ENCODE measurements at places on chromosomes 2 and 18. TPM values are rescaled to one million over a fixed set of nuclear protein-coding genes. Genes with fewer than 3 reads are reported as not detected.

KCNG2 gene
- not detected for total RNA-seq

FBXO15 gene
- 0.57 TPM for total RNA-seq

UGT1A1 gene
- total RNA-seq: not detected

CXXC1 gene
- 68.1 TPM for total RNA-seq

FRZB gene
- total RNA-seq: 0.35 TPM

E2F6 gene
- 4.1 TPM for total RNA-seq

SH3YL1 gene
- total RNA-seq: 134 TPM

SERPINB11 gene
- not detected for total RNA-seq

SLC19A3 gene
- total RNA-seq: 1.0 TPM

MGAT4A gene
- total RNA-seq: 57.0 TPM

STAM2 gene
- total RNA-seq: 18.3 TPM

SCYGR1 gene
- not detected for total RNA-seq

ABCG5 gene
- total RNA-seq: not detected

FEV gene
- 2.1 TPM for total RNA-seq

SLC16A14 gene
- 0.95 TPM for total RNA-seq

RTKN gene
- 29.7 TPM for total RNA-seq

PLB1 gene
- total RNA-seq: 0.44 TPM

- DNase-seq: no peak
Measured at GRCh38 chr2:205141381-205141780, 540.9 kb upstream of the NRP2 start.

DNA sequence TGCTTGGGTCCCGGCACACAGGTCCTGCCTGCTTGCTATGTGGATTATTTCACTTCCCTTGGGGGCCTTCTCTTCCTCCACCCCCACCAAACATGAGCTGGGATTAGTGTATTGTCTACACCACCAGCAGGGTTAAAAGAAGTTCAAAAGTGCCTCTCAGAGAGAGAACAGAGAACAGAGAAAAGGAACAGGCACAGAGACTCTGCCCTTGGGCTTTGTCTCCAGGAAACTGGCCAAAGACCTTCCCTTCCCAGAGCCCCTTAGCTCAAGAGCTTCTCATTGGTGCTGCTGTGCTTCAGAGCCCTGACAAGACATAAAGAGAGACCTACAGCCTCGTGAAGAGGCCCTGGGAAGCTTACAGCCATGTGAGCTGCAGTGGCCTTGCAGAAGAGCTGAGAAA lies 7.1 kb upstream of the FIGLA start:
- DNase-seq: no peak

DNA sequence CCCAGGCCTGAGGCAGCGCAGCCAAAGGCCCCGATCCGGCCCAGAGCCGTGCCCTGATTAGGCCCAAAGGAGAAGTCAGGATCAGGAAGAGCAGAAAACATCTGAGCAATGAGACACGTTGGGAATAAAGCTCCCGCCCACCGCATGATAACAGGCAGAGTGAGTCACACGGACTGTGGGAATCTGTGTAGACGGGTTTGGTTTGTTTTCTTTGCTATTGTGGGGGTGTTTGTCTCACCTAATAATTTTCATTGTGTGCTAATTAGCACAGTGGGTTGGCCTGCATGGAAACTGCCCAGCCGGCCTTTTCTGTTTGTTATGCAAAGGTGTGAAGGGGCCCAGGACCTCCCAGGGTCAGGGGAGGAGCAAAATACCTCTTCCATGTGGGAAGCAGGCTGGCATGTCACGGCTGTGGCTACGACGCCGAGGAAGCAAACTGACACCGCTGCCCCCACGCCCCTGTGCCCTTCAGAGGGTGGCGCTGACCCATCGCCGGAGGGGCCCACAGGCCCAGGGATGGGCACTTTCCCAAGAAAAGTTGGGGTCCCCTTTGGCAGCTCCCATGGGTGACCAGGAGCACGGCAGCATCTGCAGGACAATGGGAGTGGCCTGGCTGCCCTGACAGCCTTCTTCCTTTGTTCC lies 68.4 kb upstream of the CTDP1 start:
- DNase-seq: no peak

DNA sequence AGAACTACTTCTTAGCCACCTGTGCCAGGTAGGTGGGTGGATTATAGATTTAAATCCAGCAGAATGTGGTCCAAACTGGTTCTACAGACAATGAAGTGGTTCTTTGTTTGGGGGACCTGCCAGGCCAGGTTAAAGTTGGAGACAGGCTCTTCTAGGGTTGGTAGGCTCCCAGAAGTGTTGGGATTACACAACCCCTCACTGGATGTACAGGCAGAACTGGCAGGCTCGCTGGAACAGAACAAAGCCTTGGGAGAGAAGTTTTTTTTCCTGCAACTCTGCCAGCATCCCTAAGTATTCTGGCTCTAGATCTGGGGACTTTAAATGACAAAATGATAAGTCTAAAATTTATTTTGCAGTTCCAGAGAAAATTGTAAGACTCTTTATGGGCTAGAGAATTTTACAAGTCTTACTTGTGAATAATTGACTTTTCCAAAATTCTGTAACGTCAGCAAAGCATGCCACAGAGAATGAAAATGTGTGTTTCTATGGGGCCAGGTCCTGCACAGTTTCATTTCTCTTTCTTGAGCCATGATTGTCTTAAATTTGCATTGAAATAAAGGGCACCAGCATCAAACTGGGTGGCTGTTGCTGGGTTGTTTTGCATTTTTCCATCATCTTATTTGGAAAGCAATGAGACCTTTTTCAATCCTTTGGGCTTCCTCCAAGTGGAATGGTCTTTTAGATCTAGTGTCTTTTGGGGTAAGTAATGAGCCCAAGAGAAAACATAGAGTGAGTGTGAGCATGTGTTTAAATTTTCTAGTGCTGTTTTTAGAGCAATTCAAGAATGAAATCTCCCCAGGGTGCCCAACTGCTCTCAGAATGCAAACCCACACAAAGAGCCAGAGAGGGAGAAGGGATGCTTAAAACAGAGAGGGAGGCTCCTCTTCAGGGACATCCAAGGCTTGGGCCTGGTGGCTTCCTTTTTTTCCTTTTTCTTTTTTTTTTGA lies 32.4 kb upstream of the ATL2 start:
- DNase-seq: peak; percentile 43

DNA sequence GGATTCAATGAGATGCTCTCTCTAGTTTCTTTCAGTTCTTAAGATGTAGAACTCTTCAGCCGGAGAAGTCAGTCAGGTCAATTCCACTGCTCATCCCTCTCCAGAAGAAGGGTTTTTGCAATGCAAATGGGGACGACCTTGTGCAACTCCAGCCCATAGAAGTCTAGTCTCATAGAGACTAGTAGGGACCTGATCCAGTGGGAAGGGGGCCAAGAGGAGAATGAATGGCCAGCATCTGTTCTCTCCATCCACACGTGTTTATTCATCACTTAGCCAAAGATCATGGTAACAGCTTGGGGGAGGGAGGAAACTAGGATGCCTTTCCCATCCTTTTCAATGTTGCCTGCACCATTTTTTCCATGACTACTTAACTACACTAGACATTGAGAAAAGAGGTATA lies 120.2 kb downstream of the LAMA3 start:
- DNase-seq: no peak

- DNase-seq: no peak
Measured at GRCh38 chr2:125654226-125654625, 1001.7 kb upstream of the GYPC start.

- DNase-seq: no peak
Measured at GRCh38 chr2:241112046-241112445, 10.0 kb upstream of the MTERF4 start.

DNA sequence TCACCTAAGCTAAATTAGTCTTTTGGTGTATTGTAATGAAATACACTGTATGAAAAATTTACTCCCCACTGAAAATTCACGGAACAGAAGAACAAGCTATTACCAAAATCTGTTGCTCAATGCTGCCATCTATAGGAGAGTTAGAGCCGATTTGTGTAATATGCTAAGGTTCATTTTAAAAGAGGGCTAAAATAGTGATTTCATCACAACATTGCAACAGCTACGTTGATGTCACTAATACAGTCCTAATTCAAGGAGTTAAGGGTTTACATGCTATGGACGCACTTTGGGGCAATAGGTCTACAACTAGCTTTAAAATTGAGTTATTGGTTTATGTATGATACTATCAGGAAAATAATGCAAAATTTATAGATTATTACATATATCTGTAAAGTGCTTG lies 3.0 kb upstream of the IRS1 start:
- DNase-seq: no peak

- no peak for DNase-seq
Measured at GRCh38 chr18:51371929-51372328, 174.4 kb upstream of the MEX3C start.

DNA sequence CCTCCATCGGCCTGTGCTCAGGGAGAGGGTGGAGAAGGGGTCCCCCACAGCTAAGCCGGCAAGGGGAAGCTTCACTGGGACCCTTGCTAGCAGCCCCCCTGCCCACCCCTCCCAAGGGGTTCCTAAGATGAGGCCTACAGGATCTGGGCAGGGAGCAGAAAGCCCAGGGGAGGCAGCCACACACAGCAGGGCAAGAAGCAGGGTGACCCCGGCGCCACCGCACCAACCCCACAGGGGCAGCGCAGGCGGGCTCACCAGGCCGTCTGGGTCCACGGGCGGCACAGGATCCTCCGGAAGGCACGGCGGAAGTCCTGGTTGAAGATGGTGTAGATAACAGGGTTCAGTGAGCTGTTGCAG lies 1.8 kb downstream of the ADRA2B start:
- no peak for DNase-seq

GRCh38 chr2:197932374-197932773 lies 128.0 kb downstream of the PLCL1 start:
- DNase-seq: no peak

DNA sequence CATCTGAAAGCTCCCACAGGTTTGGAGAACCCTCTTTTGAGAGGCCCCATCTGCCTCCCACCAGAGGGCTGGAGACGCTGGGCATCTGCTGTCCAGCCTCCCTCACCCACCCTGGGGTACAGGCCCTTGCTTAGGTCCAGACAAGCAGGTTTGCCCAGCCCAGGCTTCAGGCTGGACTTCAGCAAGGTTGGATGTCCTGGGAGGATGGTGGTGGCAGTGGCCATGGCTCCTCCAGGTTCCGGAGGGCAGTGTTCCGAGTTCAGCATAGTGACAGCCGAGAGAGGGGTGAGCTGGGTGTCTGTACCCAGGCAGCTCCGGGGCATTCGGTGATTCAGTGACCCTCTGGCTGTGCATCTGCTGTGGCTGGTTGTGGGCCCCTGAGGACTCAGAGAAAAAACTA lies 58.2 kb upstream of the HDAC4 start:
- DNase-seq: no peak

DNA sequence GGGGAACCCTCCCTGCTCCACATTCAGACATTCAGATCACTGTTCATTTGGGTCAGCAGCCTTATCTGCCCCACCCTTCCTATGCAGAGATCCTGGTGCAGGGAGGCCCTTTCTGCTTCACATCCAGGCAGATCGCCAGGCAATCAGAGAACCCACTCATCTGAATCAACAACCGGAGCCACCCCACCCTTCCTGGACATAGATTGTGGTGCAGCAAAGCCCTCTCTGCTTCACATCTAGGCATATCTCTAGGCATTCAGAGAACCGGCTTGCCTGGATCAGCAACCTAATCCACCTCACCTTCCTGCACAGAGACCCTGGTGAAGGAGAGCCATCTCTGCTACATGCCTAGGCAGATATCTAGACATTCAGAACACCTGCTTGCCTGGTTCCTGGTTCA lies 184.5 kb upstream of the CNTNAP5 start:
- no peak for DNase-seq

GRCh38 chr18:31454066-31454708 lies 6.6 kb downstream of the DSG3 start:
- no peak for DNase-seq

DNA sequence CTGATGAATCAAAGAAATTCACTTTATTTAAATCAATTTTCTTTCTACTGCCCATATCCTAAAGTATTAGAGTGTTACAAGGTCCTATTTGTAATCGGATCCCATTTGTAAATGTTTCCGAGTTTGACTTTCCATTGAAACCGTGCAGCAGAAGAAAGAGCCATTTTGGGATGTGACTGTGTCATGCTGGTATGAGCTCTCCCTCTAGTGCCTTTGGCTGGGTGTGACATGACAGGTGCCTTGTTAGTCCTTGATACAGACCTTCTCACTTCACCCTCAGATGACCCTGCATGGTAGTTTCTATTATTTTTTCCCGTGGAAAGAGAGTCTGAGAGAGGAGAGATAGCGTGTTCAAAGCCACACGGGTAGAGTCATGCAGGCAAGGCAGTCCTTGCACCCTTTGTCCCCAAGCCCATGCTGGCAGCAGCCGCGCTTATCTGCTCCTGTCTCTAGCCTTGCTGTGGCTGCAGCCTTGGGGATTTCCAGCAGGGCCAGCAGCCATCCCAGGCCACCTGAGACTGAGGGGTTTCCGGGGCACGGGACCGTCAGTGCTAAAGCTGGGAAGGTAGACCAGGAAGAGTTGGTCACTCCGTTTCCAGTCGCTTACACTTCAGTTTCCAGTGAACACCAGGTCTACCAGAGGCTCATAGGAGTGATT lies 21.4 kb downstream of the CHMP1B start:
- DNase-seq: peak; percentile 37

GRCh38 chr2:157785866-157786662 lies 90.1 kb downstream of the ACVR1 start:
- DNase-seq: no peak

- DNase-seq: no peak
Measured at GRCh38 chr2:69589973-69590652, 53.4 kb downstream of the AAK1 start.

- DNase-seq: no peak
Measured at GRCh38 chr2:23711979-23712755, 214.8 kb downstream of the ATAD2B start.

- DNase-seq: no peak
Measured at GRCh38 chr2:52658598-52658997, 1109.0 kb upstream of the CHAC2 start.

DNA sequence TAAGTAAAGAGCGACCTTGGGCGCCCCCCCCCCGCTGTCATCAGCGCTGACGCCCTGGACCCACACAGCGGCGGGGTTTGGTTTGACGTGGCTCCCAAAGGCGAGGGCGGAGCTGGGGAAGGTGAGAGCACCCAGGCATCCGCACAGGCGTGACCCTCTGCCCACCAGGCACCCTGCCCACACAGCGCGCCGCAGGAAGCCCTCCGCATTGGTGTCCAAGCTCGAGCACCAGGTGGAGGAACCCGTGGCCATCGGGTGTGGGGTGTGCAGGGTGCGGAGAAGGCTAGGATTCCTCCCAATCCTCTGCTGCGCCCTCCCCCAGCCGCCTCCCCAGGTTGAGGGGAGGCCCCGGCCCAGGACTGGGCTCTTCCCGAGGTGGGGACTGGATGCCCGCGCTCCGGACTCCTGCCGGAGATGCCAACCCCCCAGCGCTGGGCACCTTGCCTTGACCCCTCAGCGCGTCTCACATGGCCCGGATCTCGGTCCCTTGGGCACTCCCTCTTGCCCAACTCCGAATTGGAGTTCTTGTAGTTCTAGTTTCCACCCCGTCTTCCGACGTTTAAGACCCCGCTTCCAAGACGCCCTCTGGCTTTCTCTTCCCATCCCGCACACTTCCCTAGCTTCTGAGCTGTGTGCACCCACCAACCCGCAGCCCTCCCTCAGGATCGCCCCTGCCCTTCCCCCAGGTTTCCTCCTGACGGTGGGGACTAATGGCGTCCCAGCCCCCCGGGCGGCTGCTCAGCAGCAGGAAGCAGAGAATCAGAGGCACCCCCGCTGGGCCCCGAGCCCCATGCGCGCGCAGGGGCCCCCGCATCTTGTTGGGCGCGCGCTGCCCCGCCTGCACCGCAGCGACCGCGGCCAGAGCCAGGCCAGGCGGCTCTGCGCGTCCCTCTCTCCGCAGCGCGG lies 25.9 kb upstream of the RESP18 start:
- DNase-seq: no peak
